ENCODE measurements at places on chromosomes 11 and 22.

- no peak for DNase-seq
These were observed 862 bp downstream of the TPP1 start for GRCh38 chr11:6618117-6619003.

DNA sequence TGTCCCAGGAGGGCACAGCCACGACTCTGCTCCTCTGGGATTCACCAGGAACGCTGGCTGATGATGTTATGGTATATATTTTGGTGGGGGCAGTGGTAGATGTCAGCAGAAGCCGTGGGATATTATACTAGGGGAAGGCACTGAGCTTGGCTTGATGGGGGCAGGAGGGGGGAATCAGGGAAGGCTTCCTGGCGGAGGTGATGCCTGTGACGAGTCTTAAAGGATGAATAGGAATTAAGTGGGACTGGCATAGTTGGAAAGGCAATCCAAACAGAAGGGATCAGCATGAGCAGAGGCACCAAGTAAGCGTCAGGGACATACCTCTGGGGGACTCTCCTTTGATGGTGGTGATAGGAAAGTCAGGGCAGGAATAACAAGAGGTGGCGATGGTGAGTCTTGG, 47.6 kb downstream of the TP53I11 start:
- DNase-seq: no peak

DNA sequence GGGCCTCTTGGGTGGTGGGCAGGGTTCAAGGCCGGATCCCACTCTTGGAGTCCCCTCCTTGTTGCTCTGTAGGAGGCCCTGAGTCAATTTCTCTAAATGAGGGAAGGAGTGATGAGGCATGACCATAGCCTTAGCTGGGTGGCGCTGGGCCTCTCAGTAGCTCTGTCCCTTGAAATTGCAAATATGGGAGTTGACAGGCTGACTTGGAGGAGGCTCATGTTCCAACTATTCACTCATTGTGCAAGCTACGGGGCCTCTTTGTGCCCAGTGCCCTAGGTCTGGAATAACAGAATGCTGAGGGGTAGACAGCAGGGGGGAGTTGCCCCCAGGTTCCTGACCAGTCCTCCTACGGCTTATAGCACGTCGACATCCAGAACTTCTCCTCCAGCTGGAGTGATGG, 8.0 kb downstream of the SELENOM start:
- no peak for DNase-seq

DNA sequence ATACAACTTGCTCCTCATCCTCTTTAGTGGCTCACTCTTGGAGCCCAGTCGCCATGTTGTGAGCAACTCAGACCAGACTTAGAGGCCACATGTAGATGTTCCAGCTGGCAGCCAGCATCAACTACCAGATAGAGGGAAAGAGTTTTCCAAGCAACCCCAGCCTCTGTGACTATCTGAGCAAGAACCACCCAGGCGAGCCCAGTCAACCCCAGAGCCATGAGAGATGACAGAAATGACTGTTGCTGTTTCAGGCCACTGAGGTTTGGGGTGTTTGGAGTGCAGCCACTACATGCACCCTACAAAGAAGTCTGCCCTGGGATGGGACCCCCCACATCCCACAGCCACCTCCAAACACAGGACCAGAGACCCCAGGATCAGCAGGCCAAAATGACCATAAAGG, 24.8 kb upstream of the CLDN5 start:
- no peak for DNase-seq

DNA sequence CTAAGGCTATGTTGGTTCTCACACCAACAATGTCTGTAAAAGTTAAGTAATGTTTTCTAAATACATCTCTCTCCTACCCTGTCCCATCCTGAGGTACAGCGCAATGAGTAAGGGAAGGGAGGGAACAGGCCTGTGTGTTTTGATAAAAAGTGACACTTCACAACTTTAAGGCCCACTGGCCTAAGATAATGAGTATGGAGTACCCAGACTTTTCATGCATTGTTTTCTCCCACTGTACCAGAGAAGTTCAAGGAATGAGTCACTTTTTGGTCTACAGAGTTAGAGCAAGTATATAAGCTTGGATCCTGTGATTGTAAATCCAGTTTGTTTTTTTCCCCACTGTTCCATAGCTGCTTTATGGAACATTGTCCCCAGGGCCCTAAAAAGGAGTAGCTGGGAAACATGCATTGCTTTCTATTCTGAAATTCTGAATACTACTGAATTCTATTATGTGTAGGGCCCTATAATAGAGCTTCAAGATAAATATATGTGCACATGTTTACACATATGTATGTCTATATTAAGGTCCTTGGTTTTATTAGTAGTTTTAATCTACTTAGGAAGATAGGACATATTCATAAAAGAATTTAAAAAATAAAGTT, 29.8 kb downstream of the KCNE3 start:
- no peak for DNase-seq

DNA sequence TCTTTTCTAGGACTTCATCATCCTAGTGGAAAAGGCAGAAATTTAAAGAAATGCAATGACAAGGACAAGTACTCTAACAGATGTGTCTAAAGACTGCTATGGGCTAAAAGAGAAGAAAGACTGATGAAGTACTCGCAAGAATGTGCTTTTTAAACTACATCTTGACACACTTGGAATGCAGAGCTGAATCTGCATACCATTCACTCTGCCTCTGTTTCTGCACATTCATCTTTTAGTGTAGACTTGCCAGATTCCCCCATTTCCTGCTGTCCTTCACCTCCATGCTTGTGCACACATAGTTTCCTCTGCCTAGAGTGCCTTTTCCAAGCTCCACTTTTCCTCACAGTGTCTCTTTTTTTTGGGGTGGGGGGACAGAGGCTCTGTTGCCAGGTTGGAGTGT, 239.0 kb upstream of the CCDC179 start:
- no peak for DNase-seq

GRCh38 chr11:19769820-19770219, 57.2 kb downstream of the NAV2 start:
- no peak for DNase-seq

- DNase-seq: no peak
These were observed 8.7 kb upstream of the C1QTNF6 start for GRCh38 chr22:37196539-37197450.

DNA sequence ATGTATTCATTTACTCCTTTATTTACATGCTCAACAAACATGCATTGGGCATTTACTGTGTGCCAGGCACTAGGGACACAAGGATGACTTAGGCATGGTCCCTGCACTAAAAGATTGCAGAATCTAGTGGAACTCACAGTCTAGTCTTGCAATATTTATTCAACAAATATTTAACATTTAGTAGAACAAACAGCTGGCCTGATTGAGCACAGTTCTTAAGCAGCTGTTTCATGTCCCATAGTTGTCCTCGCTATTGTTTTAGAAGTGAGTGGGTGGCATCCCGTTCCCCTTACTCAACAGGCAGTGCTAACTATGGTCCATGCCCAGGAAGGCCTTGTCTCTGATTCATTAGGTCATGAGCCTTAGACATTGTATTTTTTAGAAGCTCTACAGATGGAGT, 459.9 kb upstream of the CADM1 start:
- no peak for DNase-seq

DNA sequence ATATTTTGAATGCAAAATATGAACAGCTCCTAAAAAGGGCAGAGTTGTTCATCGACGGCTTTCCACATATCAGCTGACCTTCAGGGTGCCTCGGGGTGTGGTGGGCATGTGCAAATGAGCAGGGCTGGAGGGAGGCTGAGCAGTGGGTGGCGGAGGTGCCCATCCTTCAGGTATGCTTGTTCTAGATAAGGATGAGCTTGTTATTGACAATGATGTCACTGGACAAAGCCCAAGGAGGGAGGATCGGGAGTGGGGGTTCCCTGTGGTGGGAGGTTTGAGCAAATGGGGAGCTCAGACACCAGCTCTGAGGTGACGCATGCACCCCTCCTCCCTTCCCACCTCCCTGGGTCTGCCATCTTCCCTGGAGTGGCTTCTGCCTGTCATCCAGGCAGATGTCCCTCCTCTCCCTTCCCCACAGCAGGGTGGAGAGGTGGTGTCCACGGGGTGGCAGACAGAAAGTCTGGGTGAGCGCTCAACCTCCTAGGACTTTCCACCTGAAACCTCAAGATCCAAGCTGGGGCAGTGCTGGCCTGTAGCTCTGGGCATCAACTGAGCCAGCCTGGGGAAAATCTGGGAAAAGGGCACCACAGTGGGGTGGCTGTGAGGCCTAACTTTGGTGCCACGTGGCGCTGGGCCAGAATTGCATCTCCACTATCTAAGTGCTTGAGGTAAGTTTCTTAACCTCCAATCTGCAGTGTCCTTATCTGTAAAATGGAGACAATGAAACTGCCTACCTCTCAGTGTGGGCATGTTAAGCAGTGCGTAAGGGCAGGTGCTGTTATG, 106.3 kb upstream of the THY1 start:
- DNase-seq: no peak

GRCh38 chr22:50605613-50606074, 5.1 kb downstream of the MAPK8IP2 start:
- DNase-seq: no peak

GRCh38 chr11:119300198-119300964, 16.5 kb downstream of the MCAM start:
- no peak for DNase-seq

DNA sequence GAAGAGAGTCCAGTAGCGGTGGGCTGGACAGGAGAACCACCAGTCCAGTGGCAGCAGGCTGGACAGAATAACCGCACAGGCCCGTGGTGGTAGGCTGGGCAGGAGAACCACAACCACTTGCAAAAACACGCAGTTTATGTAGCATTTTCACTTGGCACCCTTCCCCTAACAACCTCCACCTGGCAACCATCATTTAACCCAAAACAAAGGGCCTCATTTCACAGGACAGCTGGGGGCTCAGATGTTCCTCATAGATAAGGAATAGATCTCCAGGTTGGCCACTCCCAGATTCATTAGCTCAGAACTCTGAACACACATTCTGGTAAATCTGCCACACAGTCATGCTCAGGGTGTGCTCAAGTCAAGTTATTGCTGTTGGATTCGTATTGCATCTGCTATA, 41.2 kb downstream of the SYTL2 start:
- DNase-seq: no peak

GRCh38 chr11:55503449-55503848, 50.8 kb upstream of the OR4C15 start:
- DNase-seq: no peak

GRCh38 chr11:65492637-65493366, 6.0 kb upstream of the MALAT1 start:
- DNase-seq: no peak

DNA sequence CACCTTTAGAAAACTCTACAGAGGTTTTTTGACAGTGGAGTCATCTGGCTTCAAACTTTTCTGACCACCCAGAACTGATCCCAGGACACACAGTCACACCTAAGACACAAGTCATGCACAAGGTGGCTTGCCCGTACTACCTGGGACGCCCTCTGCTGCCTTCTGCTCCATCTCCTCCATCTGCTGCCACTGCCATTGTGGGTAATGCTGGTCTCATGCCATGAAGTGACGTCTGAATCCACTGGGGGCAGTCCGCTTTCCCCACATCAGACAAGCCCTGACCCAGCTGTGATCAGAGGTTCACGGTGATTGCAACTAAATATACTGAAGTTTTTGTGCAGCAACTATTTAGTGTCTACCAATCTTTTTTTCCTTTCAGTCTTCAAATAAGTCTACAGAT, 5.4 kb upstream of the NDUFS8 start:
- DNase-seq: no peak

DNA sequence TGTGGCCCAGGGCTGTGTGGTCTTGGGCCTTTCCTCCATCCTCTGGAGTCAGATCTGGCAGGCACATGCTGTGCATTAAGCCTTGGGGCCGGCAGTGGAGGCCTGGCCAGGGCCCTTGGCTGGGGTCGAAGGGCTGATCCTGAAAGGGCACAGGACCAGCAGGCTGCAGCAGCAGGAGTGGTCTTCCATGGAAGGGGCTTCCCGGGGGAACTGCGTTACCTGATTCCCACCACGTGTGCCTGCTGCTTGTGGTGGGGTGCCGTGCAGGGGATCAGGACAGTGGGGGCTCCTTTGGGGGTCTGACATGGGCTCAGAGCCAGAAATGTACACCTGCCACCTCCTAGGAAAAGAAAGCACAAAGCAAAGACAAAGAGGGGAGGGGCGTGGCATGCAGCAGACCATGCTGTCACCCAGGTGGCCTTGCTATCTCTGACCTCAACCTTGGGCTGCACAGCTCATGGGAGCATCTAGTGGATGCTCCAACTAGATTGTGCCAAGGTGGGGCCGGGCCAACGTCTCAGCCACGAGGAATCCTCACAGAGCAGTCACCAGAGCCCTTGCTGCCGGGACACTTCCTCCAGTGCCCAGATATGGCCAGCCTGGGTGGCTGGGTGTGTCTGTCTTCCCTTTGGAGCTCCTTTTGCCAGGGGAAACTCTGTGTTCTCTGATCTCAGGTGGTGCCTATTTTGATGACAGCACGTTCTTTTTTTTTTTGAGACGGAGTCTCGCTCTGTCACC, 17.9 kb upstream of the YPEL1 start:
- DNase-seq: no peak

GRCh38 chr11:124892750-124893454, 4.8 kb downstream of the ROBO4 start:
- DNase-seq: no peak

DNA sequence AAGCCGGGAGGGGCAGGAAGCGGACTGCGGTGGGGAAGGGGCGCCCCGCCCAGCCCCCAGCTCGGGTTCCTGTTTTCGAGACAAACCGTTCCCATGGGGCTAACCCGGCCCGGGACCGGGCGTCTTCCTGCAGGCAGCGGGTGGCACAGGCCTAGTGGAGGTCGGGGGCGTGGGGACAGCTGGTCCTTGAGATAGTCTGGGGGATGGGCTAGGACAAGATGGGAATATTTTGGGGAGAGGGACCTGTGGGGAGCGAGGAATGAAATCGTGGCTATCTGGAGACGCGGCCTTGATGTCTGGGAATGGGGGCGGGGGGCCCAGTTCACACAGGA, 1.2 kb upstream of the RASGRP2 start:
- peak; percentile 36 for DNase-seq

DNA sequence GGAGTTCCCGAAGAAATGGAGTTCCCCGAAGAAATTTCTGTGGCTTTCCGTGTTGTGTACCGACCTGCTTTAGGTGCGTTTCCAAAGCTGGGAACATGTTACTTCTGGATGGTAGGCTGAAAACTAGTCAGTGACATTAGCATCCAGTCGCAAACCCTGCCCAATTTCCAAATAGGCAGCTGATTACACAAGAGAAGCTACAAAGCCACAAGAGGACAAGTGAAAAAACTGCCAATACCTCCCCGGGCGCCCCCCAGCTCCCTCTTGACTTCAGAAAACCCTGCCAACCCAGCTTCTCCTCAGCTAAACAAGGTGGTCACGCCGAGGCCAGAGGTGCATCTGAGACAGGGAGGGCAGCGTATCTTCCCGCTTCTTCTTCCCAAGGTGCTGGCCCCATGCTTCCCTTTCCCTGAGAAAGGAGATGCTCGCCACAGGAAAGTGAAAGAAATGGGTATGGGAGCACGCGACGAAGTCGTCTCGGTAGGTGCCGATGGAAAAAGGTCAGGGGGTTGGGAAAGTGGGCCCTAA, 551 bp downstream of the AGBL2 start:
- DNase-seq: peak; percentile 3

GRCh38 chr11:3808861-3809623, 682 bp downstream of the PGAP2 start:
- DNase-seq: no peak

- no peak for DNase-seq
These were observed 66.8 kb downstream of the CSTPP1 start for GRCh38 chr11:47003180-47003877.

GRCh38 chr11:14835496-14836492, 56.2 kb downstream of the CYP2R1 start:
- no peak for DNase-seq

- no peak for DNase-seq
These were observed 1.7 kb upstream of the CD248 start for GRCh38 chr11:66318600-66318970.

All from stimulated activated CD4-positive, alpha-beta T cell treated with anti-CD3 and anti-CD28 coated beads, Interleukin-15, amount 100 ng/mL, for 1 hour (primary cell).